ENCODE measurements at places on chromosomes 5 and 9.

DNA sequence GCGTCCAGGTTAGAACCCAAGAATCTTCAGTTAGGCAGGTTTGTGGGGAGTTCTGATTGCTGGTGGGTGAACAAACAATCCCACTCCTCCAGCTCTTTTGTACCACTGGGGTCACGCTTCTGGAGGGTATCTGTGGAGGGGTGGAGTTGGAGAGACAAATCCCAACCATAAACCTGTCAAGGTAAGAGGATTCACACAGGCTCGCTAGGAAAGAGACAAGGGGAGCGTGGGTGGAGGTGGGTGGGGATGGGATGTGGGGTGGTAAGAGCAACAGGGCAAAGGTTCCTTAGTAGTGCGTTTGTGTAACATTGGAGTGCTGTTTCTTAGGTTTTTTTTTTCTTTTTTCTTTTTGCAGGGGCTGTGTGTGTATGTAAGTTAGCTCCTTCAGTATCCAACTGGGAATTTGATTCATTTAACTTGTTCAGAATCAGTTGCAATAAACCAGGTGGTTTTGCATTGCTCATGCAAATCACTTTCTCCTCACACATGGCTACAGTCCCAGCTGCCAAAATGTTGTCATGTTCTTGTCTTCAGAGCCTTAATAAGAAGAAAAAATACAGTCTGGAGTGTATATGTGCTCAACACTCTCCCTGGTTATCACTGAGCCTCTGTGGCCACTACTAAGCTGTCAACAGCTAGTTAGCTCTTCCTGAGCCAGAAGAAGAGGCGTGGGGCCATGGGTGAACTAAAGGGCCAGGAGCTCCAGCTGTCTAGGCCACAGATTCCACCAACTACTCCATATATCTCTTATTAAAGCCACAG lies 164.0 kb upstream of the RAD23B start:
- no peak for DNase-seq

DNA sequence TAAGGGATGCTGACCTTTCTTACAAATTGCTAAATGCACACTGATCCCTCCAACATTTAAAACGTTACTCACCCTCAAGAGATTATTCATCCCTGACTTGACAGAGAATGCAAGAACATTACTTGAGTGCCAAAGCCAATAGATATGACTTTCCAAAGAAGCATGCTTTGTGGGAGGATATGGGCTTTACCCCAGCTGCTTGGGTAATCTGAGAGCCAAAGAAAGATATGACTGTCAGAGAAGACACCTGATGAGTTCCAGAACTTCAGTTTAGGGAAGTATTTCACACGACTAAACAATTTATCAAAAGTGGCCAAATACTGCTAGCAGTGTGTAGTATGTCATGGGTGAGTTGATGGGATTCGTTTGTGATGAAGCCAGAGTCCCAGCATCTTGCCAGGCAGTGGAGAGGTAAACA lies 7.4 kb upstream of the SPDL1 start:
- peak; percentile 38 for DNase-seq

DNA sequence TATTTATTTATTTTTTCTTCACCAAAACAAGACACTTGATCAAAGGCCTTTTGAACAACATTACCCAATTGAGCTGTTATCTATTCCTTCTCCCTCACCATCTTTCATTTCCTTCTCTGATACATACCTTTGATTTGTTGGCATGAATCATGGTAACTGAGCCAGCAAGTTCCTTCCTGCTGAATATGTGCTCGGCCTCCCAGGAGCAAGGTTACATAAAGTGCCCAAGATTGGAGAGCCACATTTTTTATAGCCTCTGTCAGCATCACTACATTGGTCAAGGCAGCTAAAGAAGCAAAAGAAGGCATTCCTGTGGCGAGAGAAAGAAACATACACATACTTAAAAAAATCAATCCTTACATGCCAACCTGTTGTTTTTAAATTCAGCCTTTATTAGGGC lies 369.6 kb downstream of the CYLC2 start:
- DNase-seq, result no peak

GRCh38 chr9:130672466-130672865 lies 8.1 kb downstream of the PRDM12 start:
- DNase-seq, result no peak

GRCh38 chr5:94499806-94500205 lies 118.6 kb downstream of the KIAA0825 start:
- DNase-seq, result no peak

GRCh38 chr5:127940854-127941253 lies 142.7 kb upstream of the SLC12A2 start:
- no peak for DNase-seq

- DNase-seq, result no peak
These were observed 12.4 kb downstream of the KCNV2 start for GRCh38 chr9:2729721-2730120.

DNA sequence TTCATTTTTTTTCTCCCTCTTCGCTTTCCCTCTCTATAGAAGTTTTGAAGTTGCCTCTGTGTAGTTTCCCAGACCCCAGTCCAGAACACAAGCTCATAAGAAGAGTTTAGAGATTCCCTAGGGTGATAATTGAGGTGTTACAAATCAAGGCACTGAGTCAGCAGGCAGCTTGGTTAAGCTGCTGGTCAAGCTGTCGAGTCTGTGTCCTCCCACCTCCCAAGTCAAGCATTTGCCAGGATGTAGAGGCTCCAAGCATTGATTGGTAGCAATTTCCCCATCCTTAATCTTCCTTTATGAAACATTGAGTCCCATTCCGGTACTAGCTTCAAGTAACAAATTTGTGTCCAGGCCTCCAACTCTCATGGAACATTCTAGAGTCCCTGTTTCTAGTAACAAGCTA lies 47.5 kb upstream of the SLC1A1 start:
- DNase-seq, result no peak

GRCh38 chr5:57836921-57837320 lies 354.3 kb upstream of the ACTBL2 start:
- no peak for DNase-seq

DNA sequence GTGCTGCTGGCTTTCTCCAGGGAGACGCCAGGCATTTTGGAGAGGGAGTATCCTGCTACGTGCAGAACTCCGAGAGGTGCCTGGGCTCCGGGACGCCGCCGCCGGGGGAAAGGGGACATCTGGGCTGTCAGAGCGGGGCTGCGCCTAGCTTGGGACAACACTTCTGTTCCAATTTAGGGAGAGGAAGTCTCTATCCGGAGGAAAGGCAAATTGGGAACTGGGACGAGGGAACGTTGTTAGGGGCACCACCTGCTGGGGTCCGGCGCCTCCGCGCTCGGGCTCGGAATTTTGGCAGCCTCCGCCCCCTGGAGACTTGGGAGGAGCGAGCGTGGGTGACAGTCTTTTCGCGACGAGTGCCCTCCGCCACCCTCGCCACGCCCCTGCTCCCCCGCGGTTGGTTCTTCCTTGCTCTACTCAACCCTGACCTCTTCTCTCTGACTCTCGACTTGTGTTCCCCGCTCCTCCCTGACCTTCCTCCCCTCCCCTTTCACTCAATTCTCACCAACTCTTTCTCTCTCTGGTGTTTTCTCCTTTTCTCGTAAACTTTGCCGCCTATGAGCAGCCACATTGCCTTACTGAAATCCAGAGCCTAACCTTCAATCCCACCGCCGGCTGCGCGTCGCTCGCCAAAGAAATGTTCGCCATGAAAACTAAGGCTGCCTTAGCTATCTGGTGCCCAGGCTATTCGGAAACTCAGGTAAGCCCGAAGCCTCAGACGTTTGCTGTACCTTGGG lies 1.6 kb downstream of the TSLP start:
- peak; percentile 66 for DNase-seq

DNA sequence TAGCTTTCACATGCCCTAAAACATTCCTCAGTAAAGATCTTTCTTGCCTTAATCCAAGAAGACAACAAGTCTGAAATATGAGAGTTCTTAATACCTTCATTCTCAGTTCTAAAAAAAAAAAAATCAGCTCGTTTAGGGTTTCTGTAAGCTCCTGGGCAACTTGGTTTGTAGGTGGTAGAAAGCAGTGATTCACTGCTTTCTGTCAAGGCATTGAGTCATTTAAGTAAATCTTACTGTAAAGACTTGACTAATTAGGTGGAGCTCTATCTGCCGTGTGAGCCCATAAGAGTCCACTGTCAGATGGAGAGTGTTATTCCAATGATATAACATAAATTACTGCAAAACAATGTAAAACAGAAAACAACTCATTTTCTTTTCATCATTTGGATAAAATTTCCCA lies 56.1 kb upstream of the MAST4 start:
- no peak for DNase-seq

Measured in tibial artery (tissue), 4 donors.